ENCODE measurements at places on chromosomes 12 and 14.

- DNase-seq: no peak
Measured at GRCh38 chr14:72755766-72756165, 138.1 kb downstream of the DPF3 start.

DNA sequence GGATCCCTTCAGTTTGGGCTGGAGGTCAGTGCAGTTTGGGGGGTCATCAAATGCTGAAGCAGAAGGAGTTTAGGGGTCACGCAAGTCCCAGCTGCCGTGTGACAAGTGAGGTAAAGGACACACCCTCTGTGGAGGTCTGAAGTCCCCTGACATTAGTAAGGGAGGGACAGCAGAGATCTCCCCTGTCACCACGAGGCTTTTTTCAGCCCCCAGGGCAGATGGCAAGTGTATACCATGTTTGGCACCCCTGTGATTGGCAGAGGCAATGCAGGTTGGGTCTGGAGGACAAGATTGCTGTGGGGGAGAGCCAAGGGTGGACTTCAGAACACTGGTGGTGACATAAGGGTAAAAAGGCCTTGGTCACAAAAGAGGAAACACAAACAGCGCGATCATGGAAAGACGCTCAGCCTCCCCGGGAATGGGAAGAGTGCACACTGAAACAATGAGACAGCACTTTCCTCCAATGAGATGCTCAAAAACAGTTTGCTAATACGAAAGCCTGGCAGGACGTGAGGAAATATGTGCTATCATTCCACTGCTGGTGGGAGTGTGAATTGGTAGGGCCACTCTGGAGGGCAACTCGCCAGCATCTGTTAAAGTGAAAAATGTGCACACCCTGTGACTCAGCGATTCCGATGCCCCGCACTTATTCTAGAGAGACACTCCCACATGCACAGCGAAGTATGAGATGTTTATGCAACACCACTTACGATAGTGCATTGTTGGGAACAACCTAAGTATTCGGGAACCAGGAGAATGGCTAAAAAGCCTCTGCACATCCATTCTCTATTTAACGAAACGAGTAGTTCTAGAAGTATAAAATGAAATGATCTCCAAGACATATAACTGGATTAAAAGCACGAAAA is 14.4 kb upstream of the CD27 start:
- peak; percentile 94 for DNase-seq

GRCh38 chr14:79525416-79525815 is 685.9 kb downstream of the DIO2 start:
- no peak for DNase-seq

DNA sequence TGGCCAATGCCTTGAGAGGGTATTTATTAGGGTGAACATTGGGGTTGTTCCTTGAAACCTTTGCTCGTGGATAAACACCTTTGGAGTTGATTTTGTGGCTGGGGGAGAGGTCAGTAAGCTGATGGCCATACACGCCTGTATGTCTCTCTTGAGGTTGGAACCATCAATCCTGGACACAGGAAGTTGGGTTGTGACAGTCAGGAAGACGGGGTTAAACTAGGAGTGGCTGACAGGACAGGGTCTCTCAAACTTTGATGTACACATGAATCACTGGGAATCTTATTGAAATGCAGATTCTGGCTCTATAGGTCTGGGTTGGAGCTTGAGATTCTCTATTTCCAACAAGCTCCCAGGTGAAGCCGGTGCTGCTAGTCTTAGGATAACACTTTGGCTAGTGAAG is 12.8 kb upstream of the WSCD2 start:
- no peak for DNase-seq

GRCh38 chr12:6323340-6323994 is 13.0 kb downstream of the PLEKHG6 start:
- peak; percentile 83 for DNase-seq

- DNase-seq: peak; percentile 51
Measured at GRCh38 chr12:106417926-106418910, 60.7 kb downstream of the POLR3B start.

DNA sequence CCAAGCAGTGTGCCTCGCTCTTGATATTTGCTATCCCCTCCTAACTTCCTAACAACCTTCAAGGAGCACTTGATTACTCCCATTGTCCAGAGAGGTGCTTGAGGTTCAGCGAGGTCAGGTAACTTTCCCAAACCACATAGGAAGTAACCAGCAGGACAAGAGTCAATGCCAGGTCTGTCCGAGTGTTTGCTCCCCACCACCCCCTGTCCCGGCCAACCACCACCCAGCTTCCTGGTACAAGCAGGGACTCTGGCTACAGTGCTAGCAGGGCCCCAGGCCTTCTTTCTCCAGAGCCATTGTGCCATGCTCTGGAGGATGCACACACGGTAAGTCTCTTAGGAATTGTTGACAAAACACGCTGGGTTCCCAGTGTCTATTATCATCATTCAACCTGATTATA is 49.2 kb downstream of the SYNE3 start:
- no peak for DNase-seq

DNA sequence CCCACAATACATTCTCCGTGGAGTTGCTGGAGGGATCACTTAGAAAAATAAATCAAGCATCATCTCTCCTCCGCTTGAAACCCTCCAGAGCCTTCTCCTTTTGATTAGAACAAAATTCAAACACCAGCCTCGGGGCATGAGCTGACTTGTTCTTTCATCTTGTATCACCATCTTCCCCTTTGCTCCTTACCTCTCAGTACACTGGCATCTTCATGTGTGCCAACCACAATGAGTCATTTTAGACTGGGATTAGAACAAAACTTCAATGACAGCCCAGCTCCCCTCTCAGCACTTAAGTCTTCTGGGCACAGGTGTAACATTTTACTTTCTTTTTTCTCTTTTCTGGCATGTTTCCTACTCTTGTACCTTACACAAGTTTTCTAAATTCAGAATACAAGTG is 1159.2 kb upstream of the TMEM132C start:
- DNase-seq: no peak

DNA sequence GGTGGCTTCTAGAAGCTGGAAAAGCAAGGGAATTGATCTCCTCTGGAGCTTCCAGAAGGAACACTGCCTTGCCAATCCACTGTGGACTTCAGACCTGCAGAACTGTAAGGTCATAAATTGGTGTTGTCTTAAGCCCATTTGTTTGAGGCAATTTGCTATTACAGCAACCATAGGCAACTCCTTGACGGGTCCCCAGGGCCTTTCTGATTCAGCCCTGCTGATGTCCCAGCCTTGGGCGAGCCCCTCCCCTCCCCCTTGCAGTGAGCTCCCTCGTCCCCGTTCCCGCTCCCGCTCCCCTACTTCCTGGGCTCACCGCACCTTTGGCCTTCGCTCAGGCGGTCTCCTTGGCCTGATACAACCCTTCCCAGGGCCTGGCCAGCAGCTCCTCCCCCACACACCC is 18.9 kb upstream of the DIO3 start:
- no peak for DNase-seq

DNA sequence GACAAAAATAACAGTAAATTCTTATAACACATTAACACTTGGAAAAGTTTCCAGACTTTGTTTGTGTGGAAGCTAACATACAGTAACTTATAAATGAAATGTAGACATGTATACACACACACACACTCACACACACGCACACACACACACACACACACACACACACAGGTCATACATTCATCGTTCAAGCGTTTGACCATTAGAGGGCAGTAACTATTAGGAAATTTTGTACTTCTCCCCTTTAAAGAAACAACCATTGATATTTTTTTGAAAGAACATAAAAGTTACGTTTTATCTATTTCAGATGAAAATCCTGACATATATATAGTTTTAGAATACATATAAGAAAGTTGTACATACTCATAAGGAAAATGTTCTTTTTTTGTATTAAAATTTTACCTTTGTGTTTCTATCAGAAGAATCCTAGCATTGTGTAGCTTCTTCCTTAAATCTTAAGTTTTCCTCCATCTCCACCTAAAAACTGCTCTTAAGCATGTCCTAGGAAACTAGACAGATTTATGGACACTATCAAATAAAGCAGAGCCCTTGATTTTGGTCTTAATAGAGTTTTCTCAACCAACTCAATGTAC is 29.0 kb downstream of the PTPRQ start:
- DNase-seq: peak; percentile 38

- no peak for DNase-seq
Measured at GRCh38 chr14:95961481-95961880, 77.7 kb upstream of the C14orf132 start.

- DNase-seq: no peak
Measured at GRCh38 chr14:49641697-49642129, 6.7 kb upstream of the DNAAF2 start.

- DNase-seq: no peak
Measured at GRCh38 chr12:3421191-3421978, 69.6 kb upstream of the PRMT8 start.

GRCh38 chr12:49951411-49952240 is 1.1 kb downstream of the AQP2 start:
- no peak for DNase-seq

DNA sequence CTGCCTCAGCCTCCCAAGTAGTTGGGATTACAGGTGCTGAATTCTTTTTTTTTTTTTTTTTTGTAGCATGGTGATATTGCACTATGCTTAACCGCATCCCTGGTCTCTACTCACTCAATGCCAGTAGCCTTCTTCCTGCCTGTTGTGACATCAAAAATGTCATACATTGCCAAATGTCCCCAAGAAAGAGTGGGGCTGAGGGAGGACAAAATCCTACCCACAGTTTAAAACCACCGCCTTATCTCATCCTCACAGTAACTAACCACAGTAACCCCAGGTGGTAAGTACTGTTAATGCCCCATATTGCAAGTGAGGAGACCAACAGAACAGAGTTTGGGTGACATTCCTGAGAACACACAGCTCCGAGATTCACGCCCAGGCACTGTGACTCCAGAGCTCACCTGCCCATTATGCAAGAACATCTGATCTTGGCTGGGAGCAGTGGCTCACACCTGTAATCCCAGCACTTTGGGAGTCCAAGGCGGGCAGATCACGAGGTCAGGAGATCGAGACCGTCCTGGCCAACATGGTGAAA is 19.6 kb downstream of the MORN3 start:
- DNase-seq: no peak

DNA sequence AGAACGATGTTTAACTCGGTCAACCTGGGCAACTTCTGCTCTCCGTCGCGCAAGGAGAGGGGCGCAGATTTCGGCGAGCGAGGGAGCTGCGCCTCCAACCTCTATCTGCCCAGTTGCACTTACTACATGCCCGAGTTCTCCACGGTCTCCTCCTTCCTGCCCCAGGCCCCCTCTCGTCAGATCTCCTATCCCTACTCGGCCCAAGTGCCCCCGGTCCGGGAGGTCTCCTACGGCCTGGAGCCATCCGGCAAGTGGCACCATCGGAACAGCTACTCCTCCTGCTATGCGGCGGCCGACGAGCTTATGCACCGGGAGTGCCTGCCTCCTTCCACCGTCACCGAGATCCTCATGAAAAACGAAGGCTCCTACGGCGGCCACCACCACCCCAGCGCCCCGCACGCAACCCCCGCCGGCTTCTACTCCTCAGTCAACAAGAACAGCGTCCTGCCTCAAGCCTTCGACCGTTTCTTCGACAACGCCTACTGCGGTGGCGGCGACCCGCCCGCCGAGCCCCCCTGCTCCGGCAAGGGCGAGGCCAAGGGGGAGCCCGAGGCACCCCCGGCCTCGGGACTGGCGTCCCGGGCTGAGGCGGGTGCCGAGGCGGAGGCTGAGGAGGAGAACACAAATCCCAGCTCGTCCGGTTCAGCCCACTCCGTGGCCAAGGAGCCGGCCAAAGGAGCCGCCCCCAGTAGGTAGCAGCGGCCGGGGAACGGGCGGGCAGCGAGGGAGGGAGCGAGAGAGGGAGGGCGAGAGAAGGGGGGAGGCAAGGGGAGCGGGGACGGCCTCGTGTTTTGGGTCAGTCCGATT is 513 bp downstream of the HOXC11 start:
- DNase-seq: no peak

DNA sequence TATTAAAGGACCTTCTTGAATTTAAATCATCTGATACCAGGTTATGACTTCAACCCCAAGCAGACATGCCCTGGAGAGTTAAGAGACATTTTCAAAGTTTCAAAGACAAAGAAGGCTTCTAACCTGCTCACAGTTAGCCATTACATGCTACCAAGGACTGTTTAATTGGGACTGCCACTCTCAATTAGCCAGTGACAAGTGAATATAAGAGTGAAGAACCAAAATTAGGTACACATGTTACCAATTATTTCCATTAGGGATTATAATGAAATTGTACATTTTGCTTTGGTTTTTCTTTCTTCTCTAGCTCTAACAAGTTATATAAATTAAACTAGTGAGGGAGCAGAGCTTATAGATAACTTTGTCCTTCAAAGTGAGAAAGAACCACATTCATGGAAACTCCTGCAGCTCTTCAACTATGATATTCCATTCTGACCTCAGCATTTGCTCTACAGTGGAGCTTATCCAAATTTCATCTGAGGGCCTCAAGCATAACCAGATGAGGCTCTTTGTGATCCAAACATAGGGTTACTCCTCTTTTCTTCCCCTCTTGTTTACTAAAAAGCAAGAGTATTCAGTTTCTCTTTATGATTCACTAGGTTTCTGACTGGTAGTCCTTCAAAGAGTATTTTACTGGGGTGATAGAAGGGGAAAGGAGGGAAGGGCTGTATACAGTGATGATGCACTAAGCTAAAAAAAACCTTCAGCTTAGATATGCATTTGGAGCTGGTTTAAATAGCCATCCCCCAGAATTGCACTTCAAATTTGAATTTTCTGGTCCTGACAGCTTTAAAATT is 91.3 kb downstream of the DUSP6 start:
- DNase-seq: no peak

GRCh38 chr12:110431957-110432587 is 18.1 kb downstream of the ARPC3 start:
- DNase-seq: no peak

GRCh38 chr14:55170526-55170925 is 20.9 kb downstream of the DLGAP5 start:
- no peak for DNase-seq

DNA sequence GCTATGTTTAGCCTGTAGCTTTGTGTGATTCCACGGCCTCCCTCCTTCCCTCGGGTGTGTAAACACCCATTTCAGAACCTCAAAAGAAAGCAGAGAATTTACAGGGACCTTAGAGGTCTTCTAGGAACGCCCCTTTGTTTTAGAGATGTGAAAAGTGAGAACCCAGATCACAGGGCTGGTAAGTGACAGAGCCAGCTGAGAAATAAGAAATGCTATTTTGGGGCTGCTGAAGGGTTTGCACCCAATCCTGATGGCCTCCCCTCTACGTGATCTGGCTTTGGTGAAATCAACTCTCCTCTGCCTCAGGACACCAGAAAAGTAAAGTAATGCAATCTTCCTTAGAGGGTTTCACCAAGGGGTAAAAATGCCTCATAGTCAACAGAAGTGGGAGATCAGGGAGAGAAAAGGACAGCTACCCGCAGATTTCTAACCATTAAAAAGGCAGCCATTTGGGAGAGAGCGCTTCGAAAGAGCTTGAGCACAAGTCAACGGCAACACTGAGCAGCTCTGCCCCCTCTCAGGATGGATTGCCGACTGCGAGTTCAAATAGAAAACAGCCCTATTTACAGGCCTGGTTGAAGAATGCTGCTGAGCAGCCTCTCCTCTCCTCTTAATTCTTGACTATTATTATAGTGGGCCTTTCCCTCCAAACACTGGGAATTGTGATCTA is 78.5 kb upstream of the RASSF3 start:
- no peak for DNase-seq

DNA sequence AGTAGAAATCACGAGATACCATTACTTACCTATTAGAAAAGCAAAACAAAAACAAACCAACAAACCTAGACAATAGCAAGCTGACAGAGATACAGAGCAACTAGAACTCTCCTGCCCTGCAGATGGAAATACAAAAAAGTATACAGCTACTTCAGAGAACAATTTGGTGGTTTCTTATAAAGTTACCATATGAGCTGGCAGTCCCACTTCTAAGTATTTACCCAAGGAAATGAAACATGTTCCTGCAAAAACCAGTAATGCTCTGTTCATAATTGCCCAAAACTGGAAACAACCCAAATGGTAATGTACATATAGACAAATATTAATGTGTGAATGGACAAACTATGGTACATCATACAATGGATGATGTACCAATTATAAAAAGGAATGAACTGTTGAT is 31.7 kb downstream of the FUT8 start:
- DNase-seq: no peak
